ENCODE measurements at places on chromosomes 1 and 21. TPM values are rescaled to one million over a fixed set of nuclear protein-coding genes. Genes with fewer than 3 reads are reported as not detected.

DNA sequence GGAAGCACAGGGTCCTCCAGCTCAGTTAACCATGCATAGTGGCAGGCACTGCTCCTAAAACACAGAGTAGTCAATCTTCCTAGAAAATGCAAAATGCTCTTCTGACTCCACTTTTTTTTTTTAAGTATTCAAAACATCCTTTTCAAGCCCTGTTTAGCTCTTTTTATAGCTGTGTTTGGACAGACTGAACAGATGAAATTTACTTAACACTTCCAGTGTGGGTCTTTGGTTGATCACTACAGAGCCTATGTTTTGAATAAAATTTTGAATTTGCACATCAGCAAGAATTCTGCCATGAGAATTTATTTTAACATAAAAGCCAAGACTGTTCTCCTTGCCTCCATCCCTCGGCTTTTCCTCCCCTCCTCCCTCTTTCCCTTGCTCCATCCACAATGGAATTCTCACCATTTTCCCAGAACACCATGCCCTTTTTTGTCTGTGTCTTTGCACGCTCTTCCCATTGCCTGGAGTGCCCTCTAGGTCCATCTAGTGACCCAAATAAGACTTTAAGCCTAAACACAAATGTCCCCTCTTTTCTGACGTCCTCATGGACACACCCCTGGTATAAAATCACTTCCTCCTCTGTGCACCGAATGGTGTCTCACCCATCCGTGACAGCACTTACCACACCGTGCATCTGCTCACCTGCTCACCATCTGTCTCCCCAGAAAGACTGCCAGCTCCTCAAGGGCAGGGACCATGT lies 24.0 kb upstream of the CPT2 start:
- ATAC-seq, result peak; percentile 90

DNA sequence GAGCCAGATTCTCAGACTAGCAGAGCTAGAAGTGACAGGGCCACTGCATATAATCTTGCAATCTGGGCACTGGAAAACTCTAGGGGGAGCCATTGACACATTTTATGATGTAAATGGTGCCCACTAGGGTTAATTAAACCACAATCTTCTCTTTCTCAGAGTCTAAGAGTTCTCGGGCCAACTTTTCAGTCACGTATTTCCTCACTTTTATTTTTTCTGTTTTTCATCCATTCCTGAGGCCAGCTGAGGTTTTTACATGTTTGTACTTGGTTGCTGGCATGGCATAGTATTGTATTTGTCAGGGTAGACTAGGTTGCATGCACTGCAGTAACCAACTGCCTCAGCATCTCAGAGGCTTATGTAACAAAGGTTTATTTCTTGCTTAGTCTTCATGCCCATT lies 138.2 kb downstream of the ZNF326 start:
- ATAC-seq, result peak; percentile 89

- no peak for ATAC-seq
Observed at GRCh38 chr1:54253480-54253879, 53.5 kb downstream of the MRPL37 start.

GRCh38 chr1:43345120-43345519 lies 7.5 kb downstream of the MPL start:
- no peak for ATAC-seq

DNA sequence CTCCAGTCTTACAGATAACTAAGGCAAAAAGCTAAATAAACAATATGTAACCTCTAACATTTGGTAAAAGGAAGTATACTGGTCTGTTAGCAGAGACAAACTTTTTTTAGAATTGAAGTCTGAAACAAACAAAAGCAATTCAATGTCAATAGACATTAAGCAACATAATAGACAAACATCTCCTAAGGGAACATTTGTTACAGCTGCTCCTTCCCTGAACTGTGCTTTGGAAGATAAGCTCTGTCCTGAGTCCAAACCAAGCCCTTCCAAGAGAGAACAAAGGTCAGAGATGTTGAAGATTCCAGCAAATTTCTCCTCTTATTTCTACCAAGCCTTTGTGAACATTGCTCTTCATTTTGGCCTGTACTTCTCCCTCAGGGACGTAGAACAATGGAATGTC lies 25.3 kb downstream of the FMO2 start:
- no peak for ATAC-seq

- ATAC-seq, result peak; percentile 58
Observed at GRCh38 chr1:101008229-101008834, 17.3 kb downstream of the DPH5 start.

DNA sequence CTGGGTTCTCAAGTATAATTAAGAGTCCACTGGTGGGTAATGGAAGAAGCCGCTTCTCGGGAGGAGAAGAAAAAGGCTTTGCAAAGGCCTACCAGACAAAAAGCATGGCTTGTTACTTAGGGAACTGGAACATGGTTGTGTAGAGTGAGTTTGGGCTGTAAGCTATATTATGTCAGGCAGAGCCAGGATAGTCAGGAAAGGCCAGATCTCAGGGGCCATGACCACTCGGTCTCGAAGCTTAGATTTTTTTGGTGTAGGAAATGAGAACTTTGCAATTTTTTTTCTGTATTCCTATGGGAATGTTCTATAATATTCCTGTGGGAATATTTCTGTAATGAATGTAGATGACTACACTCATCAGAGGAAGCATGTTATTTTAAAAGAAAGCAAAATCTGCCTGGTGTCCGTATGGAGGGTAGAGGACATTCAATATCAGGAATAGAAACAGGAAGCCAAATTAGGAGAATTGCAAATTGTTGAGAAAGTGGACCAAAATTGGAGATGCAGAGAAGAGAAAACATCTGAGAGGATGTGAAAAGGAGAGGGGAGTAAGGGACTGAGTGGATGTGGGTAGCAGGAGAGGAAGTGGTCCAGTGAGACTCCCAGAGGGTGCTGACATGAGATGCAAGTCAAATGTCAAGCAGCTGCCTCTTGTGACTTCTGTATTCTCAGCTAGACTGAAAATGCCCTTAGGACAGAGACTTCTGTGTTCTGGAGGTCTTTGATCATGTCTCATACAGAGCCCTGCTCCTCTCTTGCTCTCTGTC lies 45.2 kb upstream of the HAO2 start:
- no peak for ATAC-seq

DNA sequence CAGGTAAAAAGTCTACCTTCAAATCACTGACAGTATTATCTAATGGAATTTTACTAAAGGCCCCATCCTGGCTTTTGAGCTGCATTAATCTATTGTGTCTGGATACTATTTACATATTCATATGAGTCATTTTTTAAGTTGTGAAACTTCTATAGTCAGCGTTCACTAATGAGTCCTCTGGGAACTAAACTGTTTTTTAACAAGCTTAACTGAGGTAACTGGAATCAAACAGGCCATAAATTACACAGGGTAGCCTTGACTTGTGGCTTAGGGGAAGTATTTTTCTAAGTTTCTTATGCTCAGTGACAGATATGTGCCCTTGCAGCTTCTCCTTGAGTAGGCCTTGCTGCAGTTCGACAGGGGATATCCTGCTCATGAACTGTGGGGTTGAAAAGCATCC lies 68.8 kb downstream of the JMJD4 start:
- no peak for ATAC-seq

DNA sequence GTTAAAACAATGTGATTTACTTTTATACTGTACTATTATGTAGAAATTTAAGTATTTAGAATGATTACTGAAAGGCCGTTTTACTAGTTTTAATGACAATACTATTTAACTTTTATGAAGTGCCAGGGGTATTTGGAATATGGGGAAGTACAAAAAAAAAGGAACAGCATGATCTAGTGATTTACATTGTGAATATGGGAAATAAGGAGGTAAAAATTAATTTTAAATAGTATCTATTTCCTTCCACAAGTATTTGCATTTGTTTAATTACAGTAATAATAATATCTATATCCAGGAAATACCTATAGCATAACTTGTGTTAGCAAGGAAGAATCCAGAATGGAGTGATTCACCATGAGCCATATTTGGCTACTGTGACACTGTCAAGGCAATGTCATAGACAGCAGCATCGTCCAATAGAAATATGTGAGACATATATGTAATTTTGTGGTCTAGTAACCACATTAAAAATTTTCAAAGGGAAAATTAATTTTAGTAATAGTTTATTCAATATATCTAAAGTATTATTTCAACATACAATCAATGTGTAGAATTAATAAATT lies 22.0 kb downstream of the CNST start:
- ATAC-seq, result no peak

GRCh38 chr1:81287411-81288080 lies 513.2 kb upstream of the ADGRL2 start:
- no peak for ATAC-seq

GRCh38 chr21:20388400-20388799 lies 609.8 kb upstream of the NCAM2 start:
- ATAC-seq, result no peak

DNA sequence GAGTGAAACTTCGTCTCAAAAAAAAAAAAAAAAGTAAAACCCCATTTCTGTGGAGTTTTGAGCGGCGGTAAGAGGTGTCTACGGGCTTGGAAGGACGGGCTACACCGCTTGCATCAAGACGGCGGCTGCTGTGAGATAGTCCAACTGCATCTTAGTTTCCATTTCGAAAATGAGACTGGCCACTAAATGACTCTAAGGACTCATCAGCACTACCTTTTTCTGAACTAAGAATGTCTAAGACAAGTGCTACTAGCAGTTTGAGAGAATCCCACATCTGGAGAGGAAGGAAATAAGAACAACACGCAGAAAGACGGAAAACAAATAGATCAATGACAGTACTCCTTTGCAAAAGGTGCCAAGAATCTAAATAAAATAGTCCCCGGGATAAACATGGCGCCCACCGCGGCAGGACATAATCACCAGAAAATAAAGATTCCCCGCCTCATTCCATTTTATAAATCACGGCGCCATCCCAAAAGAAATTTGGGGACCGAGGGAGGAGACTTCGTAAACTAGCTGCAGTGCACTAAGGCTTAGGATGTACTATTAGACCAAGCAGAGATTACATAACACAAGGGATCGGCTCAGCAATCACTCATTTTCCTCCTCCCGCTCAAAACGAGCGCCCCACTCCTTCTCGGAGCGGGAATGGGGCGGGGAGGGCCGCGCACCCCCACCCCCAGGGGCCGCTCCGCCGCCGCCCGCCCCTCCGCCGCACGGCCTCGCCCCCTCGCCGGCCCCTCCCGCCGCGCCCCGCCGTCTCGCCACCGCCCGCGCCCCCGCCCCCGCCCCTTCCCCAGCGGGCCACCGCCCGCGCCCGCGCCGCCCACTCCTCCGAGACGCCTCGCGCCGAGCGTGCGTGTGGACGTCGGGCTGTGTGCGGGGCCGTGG lies 1.1 kb downstream of the POGZ start:
- ATAC-seq, result peak; percentile 52

Gene LINGO4
- 0.18 TPM for total RNA-seq

Gene BCL2L15
- total RNA-seq, result 0.31 TPM

Gene A3GALT2
- not detected for total RNA-seq

Gene VASH2
- total RNA-seq, result 4.3 TPM

Gene CPTP
- 23.3 TPM for total RNA-seq

Gene ALG14
- 5.1 TPM for total RNA-seq

Gene KIRREL1
- 28.4 TPM for total RNA-seq

Gene REG4
- total RNA-seq, result 0.73 TPM

Gene CFAP141
- total RNA-seq, result 2.8 TPM

Measured in motor neuron (in vitro differentiated cells).